ENCODE measurements at places on chromosomes 6 and 20. TPM values are rescaled to one million over a fixed set of nuclear protein-coding genes. Genes with fewer than 3 reads are reported as not detected.

The SALL4 gene
- 0.36 TPM for total RNA-seq

The PTK6 gene
- not detected for total RNA-seq

The C20orf173 gene
- total RNA-seq, result not detected

The HAO1 gene
- not detected for total RNA-seq

GRCh38 chr6:20541382-20541781 lies 7.1 kb downstream of the CDKAL1 start:
- DNase-seq, result no peak

- DNase-seq, result no peak
Measured at GRCh38 chr6:5851261-5851757, 155.4 kb downstream of the NRN1 start.

DNA sequence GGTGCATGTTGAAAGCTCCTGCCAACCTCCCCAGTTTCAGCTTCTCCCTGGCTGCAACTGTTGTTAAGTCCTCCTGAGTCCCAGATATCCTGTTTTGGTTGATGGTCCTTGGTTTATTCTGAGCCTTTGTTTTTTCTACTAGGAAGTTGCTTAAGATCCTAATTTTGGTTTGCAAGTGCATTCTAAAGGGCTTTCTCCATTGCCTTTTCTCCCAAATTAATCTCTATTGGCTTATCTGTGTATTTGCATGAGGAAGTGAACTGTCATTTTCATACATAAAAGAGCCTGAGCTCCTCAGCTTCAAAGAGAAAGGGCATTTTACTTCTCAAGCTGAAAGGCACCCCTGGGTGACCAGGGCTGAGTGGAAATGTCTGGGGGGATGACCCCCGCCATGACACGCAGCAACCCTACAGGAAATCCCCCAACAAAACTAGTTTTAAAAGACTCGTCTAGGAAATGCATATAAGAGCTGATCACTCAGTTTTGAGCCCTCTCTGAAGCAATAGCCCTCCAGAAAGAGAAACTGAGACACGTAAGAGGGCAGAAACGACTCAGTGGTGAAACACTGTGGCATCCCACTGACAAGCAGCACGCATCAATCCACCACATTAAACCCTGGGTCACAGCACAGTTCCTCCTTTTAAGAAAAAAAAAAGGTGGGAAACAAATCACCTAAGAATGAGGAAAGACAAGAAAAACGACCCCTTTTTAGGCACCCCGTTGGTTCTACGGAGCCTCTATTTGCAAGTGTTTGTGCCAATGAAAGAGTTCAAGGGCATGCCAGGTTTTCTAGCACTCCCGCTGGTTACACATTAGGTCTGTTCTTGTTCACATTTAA lies 140.9 kb downstream of the THBS2 start:
- DNase-seq, result no peak

DNA sequence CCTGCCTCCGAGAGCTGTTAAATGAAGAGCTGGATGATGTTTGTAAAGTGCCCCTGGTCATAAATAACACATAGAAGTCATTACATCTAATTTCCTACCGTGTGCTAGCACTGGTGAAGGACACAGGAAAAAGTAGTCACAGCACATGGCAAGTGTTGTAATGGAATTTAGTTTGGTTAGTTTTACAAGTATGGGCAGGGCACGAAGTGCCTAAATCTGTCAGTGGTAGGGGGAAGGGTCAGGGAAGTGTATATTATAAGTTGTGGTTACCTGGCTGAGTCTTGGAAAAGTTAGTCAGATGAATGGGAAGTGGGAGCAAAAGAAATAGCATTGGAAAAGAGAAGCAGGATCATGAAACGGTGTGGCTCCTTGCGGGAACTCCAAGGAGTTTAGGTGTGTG lies 1.6 kb downstream of the RIPPLY2 start:
- no peak for DNase-seq

Data from fibroblast of the aortic adventitia (primary cell).